ENCODE measurements at places on chromosomes 13 and 19. TPM values are rescaled to one million over a fixed set of nuclear protein-coding genes. Genes with fewer than 3 reads are reported as not detected.

- H3K36me3 ChIP-seq, result no peaks in the 10 kb centered on the region
- H3K4me1 ChIP-seq, result peaks cover 14% of the 10 kb centered on the region
- no peak overlapping the region for H3K4me3 ChIP-seq
- no peaks in the 10 kb centered on the region for H3K27me3 ChIP-seq
These were observed 92.0 kb downstream of the KCNRG start for GRCh38 chr13:50107205-50107604.

GRCh38 chr13:44236370-44236769 lies 137.3 kb upstream of the SERP2 start:
- no peaks in the 10 kb centered on the region for H3K36me3 ChIP-seq
- DNase-seq, result no peak
- no peaks in the 10 kb centered on the region for H3K27me3 ChIP-seq
- H3K4me1 ChIP-seq, result peaks cover 33% of the 10 kb centered on the region
- H3K27ac ChIP-seq, result peak overlapping the region; percentile 87
- H3K4me3 ChIP-seq, result no peak overlapping the region

GRCh38 chr19:47124937-47125668 lies 5.5 kb upstream of the SAE1 start:
- H3K4me1 ChIP-seq, result peaks cover 35% of the 10 kb centered on the region
- H3K27ac ChIP-seq, result peak overlapping the region; percentile 54
- no peak overlapping the region for H3K4me3 ChIP-seq
- H3K27me3 ChIP-seq, result no peaks in the 10 kb centered on the region
- DNase-seq, result peak; percentile 74
- H3K36me3 ChIP-seq, result peaks cover under 1% of the 10 kb centered on the region

- H3K27me3 ChIP-seq, result no peaks in the 10 kb centered on the region
- no peak overlapping the region for H3K27ac ChIP-seq
- no peaks in the 10 kb centered on the region for H3K4me1 ChIP-seq
- H3K4me3 ChIP-seq, result no peak overlapping the region
- H3K36me3 ChIP-seq, result no peaks in the 10 kb centered on the region
These were observed 83.8 kb downstream of the ZNF737 start for GRCh38 chr19:20481736-20482135.

- peaks cover 58% of the 10 kb centered on the region for H3K4me1 ChIP-seq
- H3K36me3 ChIP-seq, result peaks cover 48% of the 10 kb centered on the region
- H3K27ac ChIP-seq, result no peak overlapping the region
- peaks cover 7% of the 10 kb centered on the region for H3K27me3 ChIP-seq
These were observed 46.6 kb upstream of the GPR183 start for GRCh38 chr13:99353836-99354235.

- peaks cover 14% of the 10 kb centered on the region for H3K27me3 ChIP-seq
- peaks cover 10% of the 10 kb centered on the region for H3K4me1 ChIP-seq
- no peaks in the 10 kb centered on the region for H3K36me3 ChIP-seq
- H3K27ac ChIP-seq, result no peak overlapping the region
- no peak overlapping the region for H3K4me3 ChIP-seq
These were observed 37.7 kb downstream of the RGCC start for GRCh38 chr13:41495044-41495443.

- no peak overlapping the region for H3K4me3 ChIP-seq
- H3K27ac ChIP-seq, result no peak overlapping the region
- DNase-seq, result no peak
These were observed 2044.9 kb upstream of the PCDH20 start for GRCh38 chr13:63460462-63461090.

The C13orf42 gene
- total RNA-seq, result not detected

The NCAN gene
- not detected for total RNA-seq

The LILRA6 gene
- total RNA-seq, result not detected

The ARL11 gene
- not detected for total RNA-seq

The KLK3 gene
- total RNA-seq, result not detected

The CHST8 gene
- total RNA-seq, result not detected

The PIK3R2 gene
- 64.9 TPM for total RNA-seq

The ATP4B gene
- not detected for total RNA-seq
